Ovary (tissue), 10 donors: ENCODE measurements at places on chromosomes 5 and 9.
A peak's percentile ranks its signal among the peaks of the same experiment; 100 is the strongest.

- H3K27ac ChIP-seq, result peak overlapping the region; percentile 47
- no peaks in the 10 kb centered on the region for H3K36me3 ChIP-seq
- H3K4me1 ChIP-seq, result no peaks in the 10 kb centered on the region
- no peak for DNase-seq
- no peaks in the 10 kb centered on the region for H3K27me3 ChIP-seq
Observed at GRCh38 chr9:128771094-128771721, 519 bp downstream of the ZER1 start.

DNA sequence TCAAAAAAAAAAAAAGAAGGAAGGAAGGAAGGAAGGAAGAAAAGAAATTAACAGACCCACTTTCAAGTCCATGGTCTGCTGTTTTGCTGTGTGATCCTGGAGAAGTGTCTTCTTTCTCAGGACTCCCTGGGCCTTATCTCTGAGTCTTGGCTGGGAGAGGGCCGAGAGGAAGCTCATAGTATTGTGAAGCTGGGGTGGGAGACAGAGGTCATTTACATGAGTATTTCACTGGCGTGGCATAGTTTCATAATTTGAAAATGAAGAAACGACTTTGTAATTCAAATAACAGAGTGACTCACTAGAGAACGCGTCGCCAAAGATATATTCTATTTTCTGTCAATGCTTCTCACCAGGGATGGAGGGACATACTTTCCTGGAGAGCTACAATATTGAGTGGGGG is 2.4 kb upstream of the C9orf50 start:
- H3K27ac ChIP-seq, result no peak overlapping the region
- no peak for DNase-seq
- H3K4me1 ChIP-seq, result peaks cover 14% of the 10 kb centered on the region

- H3K4me3 ChIP-seq, result no peak overlapping the region
- H3K27me3 ChIP-seq, result no peaks in the 10 kb centered on the region
- no peaks in the 10 kb centered on the region for H3K36me3 ChIP-seq
- no peak for DNase-seq
- H3K4me1 ChIP-seq, result no peaks in the 10 kb centered on the region
Observed at GRCh38 chr5:118545470-118545869, 442.9 kb downstream of the DTWD2 start.

DNA sequence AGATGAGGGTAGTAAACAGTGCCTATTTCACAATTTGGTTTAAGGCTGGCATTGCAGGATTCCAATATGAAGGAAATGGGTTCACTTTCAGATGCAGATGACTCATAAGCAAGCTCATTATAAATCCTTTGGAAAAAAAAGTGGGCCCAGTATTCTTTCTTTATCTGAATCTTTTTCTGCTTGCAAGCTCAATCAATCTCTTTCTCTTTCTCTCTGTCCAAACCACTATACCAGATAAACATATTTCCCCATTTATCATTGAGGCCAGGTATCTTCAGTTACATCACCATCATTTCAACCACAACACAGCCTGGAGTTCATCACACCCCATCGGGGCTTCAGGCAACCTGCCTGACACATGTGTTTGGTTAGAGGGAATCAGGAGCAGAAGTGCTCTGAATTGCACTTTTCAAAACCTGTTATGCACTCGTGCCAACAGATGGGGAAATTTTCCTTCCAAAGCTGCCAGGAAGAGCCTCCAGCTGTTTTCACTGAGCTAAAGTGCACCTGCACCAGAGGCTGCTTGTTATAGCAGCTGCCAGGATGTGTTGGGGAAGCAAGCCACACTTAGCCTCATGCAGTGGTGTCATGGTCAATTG is 30.0 kb upstream of the MAMDC2 start:
- H3K4me3 ChIP-seq, result no peak overlapping the region
- peak; percentile 27 for DNase-seq
- H3K4me1 ChIP-seq, result peaks cover 5% of the 10 kb centered on the region
- H3K27me3 ChIP-seq, result no peaks in the 10 kb centered on the region
- H3K27ac ChIP-seq, result no peak overlapping the region

- no peaks in the 10 kb centered on the region for H3K4me1 ChIP-seq
- no peak overlapping the region for H3K4me3 ChIP-seq
- DNase-seq, result no peak
- H3K27ac ChIP-seq, result no peak overlapping the region
- H3K36me3 ChIP-seq, result no peaks in the 10 kb centered on the region
Observed at GRCh38 chr5:78245136-78245535, 49.4 kb downstream of the AP3B1 start.

- no peak overlapping the region for H3K4me3 ChIP-seq
- DNase-seq, result no peak
- no peaks in the 10 kb centered on the region for H3K27me3 ChIP-seq
- H3K27ac ChIP-seq, result no peak overlapping the region
Observed at GRCh38 chr9:115032296-115032695, 85.7 kb downstream of the TNC start.

GRCh38 chr9:117126871-117127270 is 288.0 kb downstream of the ASTN2 start:
- no peaks in the 10 kb centered on the region for H3K27me3 ChIP-seq
- H3K4me3 ChIP-seq, result no peak overlapping the region
- no peak for DNase-seq
- H3K27ac ChIP-seq, result no peak overlapping the region
- no peaks in the 10 kb centered on the region for H3K4me1 ChIP-seq

DNA sequence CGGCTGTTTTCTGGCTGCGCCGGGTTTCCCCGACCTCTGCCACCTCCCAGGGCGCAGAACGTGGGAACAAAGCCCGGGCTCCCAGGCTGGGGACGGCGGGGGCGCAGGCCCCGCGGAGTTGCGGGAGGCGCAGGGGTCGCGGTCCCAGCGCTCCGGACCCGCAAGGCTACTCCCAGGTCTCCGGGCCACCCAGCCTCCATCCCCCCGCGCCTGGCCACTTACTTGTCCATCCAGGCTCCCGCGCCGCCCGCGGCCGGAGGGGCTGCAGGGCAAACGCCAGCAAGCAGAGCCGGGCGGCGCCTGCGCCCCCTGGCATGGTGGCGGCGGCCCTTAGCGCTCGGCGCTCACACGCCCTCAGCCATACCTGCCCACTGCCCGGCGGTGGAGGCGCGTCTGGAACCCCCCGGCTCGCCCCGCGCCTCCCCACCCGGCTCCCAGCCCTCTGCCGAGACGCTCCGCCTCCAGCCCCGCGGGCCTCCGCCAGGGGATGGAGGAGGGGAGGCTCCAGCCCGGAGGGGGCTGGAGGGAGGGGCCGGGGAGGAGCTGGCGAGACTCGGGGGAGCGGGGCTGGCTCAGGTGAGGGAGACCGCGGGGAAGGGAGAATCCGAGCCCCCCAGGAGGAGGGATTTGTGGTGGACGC is at the start of gene ADAM19:
TSS of gene ADAM19 (minus strand) at position 395 of the 640 bp plus-strand sequence. CDS start at position 316, 79 bp downstream.
- H3K4me3 ChIP-seq, result peak within 1 kb of the TSS; percentile 74
- H3K27me3 ChIP-seq, result no peaks in the 10 kb centered on the region
- H3K27ac ChIP-seq, result peak within 1 kb of the TSS; percentile 81
- DNase-seq, result peak; percentile 69
- H3K4me1 ChIP-seq, result peaks cover 9% of the 10 kb centered on the region
- H3K36me3 ChIP-seq, result no peaks in the 10 kb centered on the region
